ENCODE measurements at places on chromosomes 7 and 10. TPM values are rescaled to one million over a fixed set of nuclear protein-coding genes. Genes with fewer than 3 reads are reported as not detected.

BTBD16 gene
- not detected for total RNA-seq

DNA sequence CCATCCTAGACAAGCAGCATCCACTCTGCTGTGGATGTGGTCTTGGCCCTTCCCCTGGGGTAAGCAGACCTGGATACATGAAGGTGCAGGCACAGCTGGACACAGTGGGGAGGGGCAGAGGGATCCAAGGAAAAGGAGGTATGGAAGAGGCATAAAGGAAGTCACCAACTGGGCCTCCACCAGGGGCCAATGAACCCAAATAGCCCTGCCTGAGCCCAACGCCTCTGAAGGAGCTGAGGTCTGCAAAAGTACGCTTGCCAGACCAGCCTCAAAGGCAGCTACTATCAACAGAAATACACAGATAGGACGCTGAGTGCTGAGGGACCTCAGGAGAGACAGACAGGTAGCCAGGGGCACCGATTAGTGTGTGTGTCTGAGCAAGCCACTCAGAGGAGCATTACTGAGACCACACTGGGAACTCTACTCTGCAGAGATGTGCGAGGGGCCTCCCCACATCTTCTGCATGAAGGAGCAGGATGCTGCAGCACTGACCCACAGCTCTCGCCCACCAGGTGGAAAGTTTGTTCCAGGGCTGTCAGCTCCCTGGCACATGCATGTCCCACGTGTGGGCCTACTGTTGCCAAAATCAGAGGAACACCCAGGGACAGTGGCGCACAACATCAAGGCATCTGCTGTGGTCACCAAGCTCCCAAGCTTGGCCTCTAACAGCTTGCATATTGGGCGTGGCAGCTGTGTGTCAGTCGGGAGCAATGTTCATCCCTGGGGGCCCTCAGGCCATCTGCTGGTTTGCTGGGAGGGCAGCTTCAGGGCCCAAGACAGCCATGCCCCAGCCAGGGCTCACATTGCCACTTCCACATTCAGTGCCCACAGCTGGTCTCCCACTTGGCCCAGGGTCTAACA lies 40.0 kb downstream of the MKI67 start:
- no peaks in the 10 kb centered on the region for H3K36me3 ChIP-seq
- no peak for DNase-seq
- peaks cover 11% of the 10 kb centered on the region for H3K27me3 ChIP-seq
- no peak overlapping the region for H3K27ac ChIP-seq

DNA sequence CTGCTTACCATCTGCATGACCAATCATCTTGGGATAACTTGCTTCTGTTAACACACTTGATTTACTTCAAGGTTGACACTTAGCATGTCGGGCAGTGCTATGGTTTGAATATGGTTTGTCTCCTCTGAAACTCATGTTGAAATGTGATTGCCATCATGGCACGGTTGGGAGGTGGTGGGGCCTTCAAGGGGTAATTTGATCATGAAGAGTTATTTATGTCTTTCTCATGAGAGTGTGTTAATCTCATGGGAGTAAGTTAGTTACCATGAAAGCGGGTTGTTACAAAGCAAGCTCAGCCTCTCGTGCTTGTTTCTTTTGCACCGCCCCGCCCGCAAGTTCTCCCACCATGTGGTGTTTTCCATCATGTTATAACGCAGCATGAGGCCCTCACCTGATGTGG lies 163.6 kb downstream of the DOCK4 start:
- H3K27me3 ChIP-seq = no peaks in the 10 kb centered on the region
- DNase-seq = no peak
- H3K36me3 ChIP-seq = peaks cover 8% of the 10 kb centered on the region

DNA sequence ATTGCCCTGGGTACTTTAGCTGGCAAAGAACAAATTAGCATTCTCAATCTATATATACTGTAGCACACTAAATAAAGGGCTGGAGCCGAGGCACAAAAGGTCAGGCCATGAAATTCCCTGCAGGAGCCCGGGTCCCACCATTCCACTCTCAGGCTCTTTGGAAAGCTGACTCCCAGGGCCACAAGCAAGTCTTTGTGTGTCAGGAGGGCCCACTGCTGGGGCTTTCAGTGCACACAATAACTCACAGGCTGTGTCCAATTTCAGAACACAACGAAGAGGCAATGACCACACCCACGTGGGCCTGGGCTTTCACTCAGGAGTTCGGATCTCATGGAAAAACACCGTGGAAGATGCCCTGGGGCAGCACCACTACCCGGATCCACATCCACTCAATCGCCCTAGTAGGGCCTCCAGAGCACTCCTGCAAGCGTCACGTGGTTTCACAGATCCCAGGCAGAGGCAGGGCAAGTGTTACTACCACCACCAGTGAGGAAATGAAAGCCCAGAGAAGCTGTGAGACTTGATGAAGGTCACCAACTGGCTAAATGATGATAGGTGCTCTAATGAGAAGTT lies 60.3 kb downstream of the COBL start:
- no peak overlapping the region for H3K27ac ChIP-seq
- no peaks in the 10 kb centered on the region for H3K27me3 ChIP-seq
- no peaks in the 10 kb centered on the region for H3K36me3 ChIP-seq
- no peak overlapping the region for H3K4me3 ChIP-seq

DNA sequence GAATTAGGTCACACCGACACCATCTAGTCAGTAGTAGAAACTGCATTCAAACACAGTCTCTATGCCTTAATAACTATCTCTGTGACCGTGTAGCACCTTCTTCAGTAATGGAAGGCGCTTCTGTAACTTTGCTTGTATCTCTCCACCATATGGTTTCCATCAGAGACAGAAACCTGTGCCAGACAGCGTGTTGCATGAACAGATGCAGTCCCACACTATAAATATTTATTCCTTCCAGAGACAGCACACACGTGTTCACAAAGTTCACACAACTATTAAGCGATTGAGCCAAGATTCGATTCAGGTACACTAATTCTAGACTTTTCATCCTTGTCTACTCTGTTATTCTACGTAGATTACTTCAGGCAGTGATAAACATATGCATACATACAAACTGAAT lies 873.9 kb upstream of the MBL2 start:
- H3K27ac ChIP-seq = no peak overlapping the region
- DNase-seq = no peak
- peaks cover 12% of the 10 kb centered on the region for H3K4me1 ChIP-seq
- H3K27me3 ChIP-seq = no peaks in the 10 kb centered on the region
- no peak overlapping the region for H3K4me3 ChIP-seq
